CMK (cell line): ENCODE measurements at places on chromosomes 1 and 21.

GRCh38 chr1:32014948-32015273 lies 1.2 kb downstream of the KHDRBS1 start:
- DNase-seq = no peak

DNA sequence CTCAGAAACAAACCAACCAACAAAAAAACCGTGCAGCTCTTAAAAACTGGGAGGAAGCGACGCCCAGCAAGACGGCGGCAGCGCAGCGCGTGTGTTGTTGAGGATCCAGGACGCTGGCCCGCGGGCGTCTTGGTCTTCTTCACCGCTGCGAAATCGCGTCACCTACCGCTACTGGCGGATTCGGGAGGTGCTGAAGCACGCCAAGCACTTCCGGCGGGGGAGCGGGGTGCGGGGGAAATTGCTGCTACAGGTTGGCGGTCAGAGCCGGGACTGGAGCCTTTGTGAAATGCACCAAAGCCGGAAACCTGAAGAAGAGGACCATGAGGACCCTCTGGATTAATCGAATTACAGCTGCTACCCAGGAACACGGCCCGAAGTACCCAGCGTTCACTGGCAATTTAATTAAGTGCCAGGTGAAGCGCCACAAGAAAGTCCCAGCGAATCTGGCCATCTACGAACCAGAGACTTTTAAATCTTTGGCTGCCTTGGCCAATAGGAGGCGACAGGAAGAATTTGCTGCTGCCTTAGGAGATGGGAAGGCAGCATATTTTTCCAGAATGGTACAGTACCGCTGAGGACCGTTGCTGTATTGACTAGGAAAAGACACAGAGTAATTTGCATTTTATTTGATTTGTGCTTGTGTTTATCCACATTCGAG lies 11.9 kb upstream of the RIPPLY3 start:
- no peak for DNase-seq

GRCh38 chr1:167467126-167467710 lies 51.1 kb downstream of the CD247 start:
- no peak for DNase-seq

- no peak for DNase-seq
These were observed 13.0 kb downstream of the TRAF5 start for GRCh38 chr1:211339631-211340041.

- DNase-seq = no peak
These were observed 70.6 kb upstream of the CHRM3 start for GRCh38 chr1:239315631-239316217.

DNA sequence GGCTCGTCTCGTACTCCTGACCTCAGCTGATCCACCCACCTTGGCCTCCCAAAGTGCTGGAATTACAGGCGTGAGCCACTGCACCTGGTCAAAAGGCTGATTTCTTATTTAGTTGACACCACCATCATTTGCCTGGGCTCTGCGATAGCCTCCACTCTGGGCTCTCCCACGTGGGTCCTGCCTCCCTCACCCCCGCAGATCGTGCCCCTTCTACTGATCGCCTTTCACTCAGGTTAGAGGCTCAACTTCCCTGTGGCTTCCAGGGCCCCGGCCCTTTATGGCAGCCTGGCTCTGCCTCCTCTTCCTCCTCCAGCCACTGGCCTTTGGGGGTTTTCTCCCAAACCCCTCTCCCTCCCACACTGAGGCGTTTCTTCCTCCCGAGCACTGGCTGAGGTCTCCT lies 2.5 kb upstream of the MFAP2 start:
- no peak for DNase-seq

GRCh38 chr1:20334103-20334502 lies 43.4 kb downstream of the VWA5B1 start:
- DNase-seq = no peak

- DNase-seq = no peak
These were observed 56.3 kb upstream of the ADAMTS5 start for GRCh38 chr21:27023186-27023585.

GRCh38 chr1:248174521-248174920 lies at the start of gene OR2M2:
TSS of gene OR2M2 (plus strand) at chr1:248174821. CDS start at chr1:248179986, 5,165 bp downstream.
- DNase-seq = no peak

- no peak for DNase-seq
These were observed 21.5 kb downstream of the DPH5 start for GRCh38 chr1:101004061-101004460.

DNA sequence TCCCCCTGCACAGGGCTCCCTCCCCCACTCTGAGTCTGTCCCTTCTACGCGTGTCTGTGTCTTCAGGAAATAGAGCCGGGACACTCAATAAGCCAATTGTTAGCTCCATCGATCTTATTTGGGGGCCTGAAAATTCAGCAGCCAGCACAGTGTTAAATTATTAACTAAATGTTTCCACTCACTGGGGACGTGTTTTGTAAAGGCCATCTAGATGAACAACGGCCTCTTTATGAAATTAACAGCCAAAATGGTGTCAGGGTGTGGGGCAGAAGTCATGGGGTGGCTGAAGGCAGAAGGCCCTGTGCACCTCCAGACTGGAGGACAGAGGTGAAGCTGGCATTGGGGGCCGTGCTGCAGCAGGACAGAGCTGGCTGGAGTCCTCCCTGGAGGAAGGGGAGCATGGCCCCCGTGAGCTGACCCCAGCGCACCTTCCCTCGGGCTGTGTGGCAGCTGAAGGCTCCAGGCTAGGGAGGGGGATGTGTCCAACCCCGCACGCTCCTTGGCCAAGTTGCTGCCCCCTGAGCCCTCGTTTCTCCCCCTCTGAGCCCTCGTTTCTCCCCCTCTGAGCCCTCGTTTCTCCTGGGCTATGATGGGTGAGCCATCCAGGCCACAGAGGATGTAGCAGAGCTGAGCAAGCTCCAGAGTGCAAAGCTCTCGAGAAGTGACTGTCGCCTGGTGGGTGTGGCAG lies 113.8 kb upstream of the ARHGEF16 start:
- DNase-seq = no peak

GRCh38 chr1:109650609-109651008 lies 5.3 kb upstream of the GSTM4 start:
- DNase-seq = no peak

DNA sequence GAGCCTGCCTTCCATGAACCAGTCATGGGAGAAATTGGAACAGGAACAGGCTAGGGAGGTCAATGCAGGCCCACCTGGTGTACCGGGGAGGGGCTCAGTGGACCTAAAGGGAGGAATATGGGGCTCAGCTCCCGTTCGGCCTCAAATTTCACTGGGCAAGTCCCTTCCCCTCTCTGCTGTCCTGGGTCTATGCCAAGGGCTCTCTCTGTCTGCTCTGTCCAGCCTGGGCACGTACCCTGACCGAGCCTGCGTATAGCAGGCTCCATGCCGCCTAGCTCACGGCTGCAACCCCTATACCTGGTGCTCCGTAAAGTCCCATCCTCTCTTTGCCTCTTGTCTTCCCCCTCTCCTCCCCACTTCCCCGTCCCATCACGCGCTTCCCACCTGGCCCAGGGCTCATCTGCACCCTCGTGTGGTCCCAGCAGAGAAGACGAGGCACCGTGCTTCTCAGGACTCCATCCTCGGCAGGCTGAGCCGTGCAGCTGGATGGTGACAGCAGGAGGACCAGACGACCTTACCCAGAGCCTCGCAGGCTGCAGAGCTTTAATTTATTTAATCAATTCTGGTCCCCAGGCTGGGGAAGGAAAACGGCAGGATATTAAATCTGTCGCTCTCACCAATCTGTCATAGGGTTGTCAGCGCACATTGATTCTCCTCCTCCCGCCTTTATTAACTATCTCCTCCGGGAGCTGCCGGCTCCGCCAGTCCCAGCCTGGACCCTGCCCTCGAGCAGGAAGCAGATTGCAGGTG lies 25.0 kb upstream of the DISP3 start:
- no peak for DNase-seq

DNA sequence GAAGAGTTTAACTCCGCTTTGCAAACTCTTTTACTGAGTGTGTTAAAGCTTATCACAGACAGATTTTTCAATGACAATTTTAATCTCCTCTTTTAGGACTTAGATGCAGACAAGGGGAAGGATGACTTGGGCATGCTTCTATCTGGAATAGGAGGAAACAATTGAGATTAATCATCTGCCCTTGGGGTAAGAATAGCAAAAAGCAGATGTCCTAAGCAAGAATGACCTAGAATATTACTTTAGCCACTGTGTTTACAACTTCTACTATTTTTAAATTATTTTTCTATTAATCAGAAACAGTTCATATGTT lies 569.0 kb upstream of the ADGRL2 start:
- no peak for DNase-seq

DNA sequence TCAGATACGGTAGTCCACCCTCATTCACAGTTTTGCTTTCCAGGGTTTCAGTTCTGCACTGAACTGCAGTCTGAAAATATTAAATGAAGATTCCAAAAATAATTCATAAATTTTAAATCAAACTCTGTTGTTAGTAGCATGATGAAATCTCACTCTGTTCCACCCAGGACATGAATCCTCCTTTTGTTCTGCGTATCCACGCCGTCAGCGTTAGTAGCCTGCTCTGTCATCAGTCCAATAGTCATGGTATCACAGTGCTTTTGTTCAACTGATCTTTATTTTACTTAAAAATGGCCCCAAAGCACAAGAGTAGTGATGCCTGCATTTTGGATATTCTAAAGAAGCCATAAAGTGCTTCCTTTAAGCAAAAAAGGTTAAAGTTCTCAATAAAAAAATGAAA lies 23.9 kb downstream of the CHD1L start:
- DNase-seq = no peak

- DNase-seq = no peak
These were observed 41.2 kb upstream of the PDC start for GRCh38 chr1:186502087-186502486.

DNA sequence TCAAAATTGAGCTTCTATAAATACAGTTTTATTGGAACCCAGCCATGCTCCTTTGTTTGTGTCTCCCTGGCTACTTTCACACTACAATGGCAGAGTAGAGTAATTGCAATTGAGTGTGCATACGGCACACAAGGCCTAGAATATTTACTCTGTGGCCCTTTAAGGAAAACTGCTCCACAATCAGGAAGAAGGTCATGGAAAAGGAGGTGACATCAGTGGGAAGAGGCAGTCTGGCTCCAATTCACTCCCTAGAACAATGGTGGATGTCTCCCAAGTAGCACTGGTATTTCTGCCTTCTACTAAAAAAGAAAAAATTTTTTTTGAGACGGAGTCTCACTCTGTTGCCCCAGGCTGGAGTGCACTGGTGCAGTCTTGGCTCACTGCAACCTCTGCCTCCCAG lies 51.3 kb downstream of the KRTAP19-8 start:
- DNase-seq = no peak

- DNase-seq = no peak
These were observed 154.5 kb upstream of the PKN2 start for GRCh38 chr1:88529581-88529980.

DNA sequence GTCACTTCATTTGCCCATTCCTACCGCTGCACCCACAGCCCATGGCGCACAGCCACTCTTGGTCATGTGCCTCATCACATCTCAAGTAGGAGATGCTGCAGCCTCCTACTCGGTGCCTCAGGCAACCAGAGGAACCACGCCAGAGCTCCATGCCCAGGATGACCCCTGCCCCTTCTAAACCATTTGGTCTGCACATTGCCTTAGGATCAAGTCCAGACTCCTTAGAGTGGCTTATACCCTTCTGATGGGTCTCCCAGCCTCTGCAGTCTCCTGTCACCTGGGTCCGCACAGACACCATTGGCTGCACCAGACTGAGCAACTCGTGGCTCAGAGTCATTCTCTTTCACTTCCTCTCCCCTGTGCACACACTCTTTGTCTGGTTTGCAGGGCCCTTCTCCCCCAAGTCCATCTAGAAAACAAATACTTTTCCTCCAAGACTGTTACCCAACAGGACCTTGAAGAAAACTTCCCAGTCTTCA lies 2.2 kb upstream of the ADORA3 start:
- no peak for DNase-seq

DNA sequence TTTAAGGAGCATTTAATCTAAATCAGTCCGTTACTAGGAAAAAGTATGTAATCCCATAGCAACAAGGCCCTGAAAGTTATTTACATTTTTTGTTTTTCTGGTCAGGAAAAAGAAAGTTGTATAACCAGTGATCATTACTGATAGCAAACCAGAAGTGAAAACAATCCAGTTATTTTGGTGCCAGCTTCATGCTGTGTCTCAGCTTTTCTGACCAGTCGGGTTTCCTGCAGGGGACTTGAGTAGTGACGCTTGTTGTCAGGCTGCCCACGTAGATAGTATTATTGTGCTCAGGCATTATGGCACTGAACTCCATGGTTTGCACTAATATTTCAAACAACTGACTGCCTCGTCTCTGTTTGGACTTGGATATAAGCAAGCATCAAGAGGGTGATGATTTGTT lies 55.2 kb downstream of the SASS6 start:
- DNase-seq = no peak

GRCh38 chr1:105785021-105785420 lies 1271.5 kb upstream of the PRMT6 start:
- no peak for DNase-seq

GRCh38 chr1:41936107-41936506 lies 17.4 kb upstream of the HIVEP3 start:
- DNase-seq = no peak

GRCh38 chr1:176199707-176200106 lies 7.4 kb downstream of the COP1 start:
- no peak for DNase-seq

DNA sequence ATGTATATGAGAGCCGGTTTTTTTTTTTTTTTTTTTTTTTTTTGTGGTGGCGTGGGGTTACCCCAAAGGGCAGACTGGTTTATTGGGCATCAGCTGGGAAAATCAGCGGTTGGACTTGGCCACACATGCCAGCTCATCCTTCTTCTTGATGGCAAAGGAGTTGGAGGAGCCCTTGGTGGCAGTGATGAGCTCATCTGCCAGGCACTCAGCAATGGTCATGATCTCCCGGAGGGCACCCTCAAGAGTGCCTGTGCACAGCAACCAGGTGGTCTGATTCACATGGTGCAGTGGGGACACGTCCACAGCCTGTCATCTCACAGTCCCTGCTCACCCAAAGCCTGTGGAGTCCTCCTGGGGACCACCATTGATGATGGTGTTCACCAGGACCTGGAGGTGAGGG lies 62.0 kb downstream of the MRPS6 start:
- DNase-seq = no peak

DNA sequence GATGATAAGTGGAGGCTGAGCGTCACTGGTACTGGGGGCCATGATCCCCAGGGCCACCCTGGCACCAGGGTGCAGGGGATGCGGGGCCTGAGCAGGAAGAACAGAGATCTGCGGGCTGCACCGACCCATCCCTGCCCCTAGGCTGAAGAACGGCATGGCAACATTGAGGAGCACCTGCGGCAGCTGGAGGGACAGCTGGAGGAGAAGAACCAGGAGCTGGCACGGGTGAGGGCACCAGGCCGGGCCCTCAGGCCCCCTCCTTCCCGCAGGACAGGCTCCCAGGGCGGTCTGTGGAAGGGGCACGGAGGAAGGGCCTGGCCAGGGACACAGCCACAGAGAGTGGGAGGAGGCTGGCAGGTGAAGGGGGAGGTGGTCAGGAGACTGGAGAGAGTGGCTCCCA lies 21.8 kb downstream of the PPFIA4 start:
- no peak for DNase-seq

GRCh38 chr1:234770924-234771540 lies 161.1 kb upstream of the IRF2BP2 start:
- no peak for DNase-seq

GRCh38 chr1:152941037-152941711 lies 5.8 kb upstream of the SPRR5 start:
- DNase-seq = no peak

- DNase-seq = no peak
These were observed 49.5 kb upstream of the S1PR1 start for GRCh38 chr1:101187297-101187696.
